ENCODE measurements at places on chromosomes 11 and 22.

GRCh38 chr11:72576243-72576595 lies 98.0 kb downstream of the PDE2A start:
- no peak for DNase-seq

GRCh38 chr11:9138612-9139579 lies 47.5 kb upstream of the SCUBE2 start:
- DNase-seq: no peak

DNA sequence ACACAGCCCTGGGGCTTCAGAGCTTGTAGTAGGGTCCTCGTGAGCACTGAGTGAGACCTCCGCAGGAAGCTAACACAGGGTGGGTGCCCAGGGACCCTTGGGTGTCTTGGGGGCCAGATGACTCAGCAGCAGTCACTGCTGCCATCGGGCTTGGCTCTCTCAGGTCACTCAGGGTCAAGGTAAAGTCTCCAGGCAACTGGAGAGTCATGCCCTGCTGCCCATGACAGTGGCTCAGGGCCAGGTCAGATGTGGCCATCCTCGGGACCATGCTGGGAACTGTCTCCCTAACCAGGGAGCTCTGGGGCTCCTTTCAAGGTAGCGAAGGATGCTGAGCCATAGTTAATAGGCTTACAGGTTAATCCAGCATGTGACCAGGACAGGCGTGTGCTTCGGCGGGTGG lies 44.4 kb upstream of the SLC22A12 start:
- DNase-seq: no peak

DNA sequence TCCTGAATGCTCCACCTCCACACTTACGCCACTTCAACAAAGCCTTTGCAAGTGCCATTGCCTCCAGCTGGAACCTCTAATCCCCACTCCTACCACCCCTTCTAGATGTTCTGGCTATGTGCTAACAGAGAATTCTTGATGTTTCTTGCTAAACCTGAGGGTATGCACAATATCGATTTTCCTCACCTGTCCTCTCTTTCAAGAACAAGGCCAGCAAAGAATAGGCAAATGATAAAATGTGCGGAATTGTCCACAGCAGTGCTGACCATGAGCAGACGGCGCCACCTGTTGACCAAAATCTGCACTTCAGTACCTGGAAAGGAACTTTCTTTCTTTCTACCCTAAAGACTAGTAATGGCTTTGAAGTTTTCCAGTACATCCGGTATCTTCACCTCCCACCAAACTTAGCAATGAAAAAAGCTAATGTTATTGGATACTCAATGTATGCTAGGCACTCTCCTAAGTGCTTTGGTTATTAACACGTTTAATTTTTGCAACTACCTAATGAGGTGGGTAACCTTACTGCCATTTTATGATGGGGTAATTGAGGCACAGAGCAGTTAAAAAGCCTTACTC lies 3.4 kb downstream of the TIMM10 start:
- peak; percentile 51 for DNase-seq

DNA sequence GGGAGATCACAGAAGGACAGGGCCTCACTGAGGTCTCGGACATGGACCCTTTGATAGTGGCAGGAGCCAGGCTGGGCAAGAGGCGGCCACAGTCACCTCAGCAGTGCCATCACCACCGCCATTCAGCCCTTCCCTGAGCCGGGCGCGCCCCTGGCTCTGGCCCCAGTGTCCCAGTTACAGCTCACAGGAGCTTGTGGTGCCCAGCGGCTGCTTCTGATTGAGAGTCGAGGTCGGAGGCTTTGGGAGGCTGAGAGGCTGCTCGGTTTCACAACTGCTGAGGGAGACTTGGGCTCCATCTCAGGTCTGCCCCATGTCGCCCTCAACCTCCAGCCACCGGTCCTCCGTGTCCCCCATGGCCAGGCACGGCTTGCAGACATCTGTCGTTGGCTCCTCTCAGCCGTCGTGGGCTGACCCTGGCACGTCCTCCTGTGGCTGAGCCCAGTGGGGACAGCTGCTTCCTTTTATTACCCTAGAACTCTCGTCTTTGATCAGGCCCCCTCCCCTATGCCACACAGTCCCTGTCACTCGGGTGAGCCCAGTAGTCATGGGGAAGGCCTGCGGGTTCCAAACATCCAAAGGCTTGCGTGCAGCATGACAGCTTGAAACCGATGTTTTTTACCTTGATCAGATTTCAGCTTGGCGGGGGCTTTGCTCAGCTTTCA lies 28.4 kb upstream of the PPP6R3 start:
- DNase-seq: no peak

GRCh38 chr11:19920982-19921381 lies 208.3 kb downstream of the NAV2 start:
- no peak for DNase-seq

GRCh38 chr11:32259641-32260081 lies 168.8 kb downstream of the RCN1 start:
- DNase-seq: no peak

- DNase-seq: no peak
These were observed 22.3 kb upstream of the MICAL2 start for GRCh38 chr11:12088047-12088481.

DNA sequence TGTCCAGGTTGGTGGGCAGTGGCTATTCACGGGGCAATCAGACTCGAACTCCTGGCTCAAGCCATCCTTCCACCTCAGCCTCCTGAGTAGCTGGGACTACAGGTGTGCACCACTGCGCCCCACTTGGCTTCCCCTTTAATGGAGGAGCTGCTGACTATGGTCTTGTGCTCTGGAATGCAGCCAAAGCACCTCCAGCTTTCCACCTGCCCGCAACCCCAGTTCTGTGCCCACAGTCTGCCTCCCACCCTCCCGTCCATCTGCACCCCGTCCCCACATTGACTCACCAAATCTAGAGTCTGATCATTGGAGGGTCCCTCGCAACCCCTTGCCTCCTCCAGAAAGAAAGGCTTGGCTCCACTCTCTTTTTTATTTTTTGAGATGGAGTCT lies 41.0 kb downstream of the KCNJ4 start:
- DNase-seq: no peak

DNA sequence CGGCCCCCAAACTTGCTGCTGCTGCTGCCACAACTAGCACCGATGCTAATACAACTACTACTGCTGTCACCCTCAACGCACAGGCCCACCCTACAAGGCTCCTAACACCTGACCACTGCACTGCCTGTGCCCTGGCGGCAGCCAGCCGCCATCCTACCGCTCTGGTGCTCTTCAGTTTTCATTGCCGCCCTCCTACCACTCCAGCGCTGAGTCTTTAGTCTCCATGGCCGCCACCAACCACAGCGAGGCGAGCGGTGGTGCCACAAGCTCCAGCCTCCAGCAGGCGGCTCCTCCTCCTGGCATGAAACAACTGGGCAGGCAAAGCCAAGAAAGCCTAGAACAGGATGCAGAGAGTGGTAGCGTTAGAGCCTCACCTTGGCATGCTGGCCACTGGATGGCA lies 5.0 kb upstream of the RFPL3 start:
- DNase-seq: no peak

DNA sequence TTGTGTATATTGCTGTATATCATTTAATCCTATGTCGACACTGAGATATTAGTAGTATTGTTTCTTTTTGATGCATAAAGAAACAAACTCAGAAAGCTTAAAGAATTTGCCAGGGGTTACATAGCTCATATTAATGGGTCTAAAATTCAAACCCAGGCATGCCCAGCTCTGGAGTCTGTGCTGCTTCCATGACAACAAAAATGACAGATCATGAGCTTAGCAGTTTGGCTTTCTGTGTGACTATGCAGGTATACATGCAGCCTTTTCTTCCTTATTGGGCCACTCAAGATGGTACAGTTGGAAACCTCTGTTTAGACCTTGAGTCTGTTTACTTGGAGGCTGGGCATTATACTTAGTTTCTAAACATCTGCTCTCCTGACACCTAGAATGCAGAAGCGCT lies 220.5 kb upstream of the TENM4 start:
- DNase-seq: no peak

GRCh38 chr11:36425561-36426081 lies 84.5 kb downstream of the TRAF6 start:
- DNase-seq: no peak

- DNase-seq: no peak
These were observed 311.0 kb downstream of the BUD13 start for GRCh38 chr11:116461789-116462188.

- DNase-seq: no peak
These were observed 68.9 kb upstream of the POU2AF2 start for GRCh38 chr11:111176603-111177002.

- DNase-seq: no peak
These were observed 539 bp downstream of the SIRT3 start for GRCh38 chr11:235609-235996.

GRCh38 chr11:110425751-110426545 lies 3.8 kb upstream of the FDX1 start:
- DNase-seq: no peak

DNA sequence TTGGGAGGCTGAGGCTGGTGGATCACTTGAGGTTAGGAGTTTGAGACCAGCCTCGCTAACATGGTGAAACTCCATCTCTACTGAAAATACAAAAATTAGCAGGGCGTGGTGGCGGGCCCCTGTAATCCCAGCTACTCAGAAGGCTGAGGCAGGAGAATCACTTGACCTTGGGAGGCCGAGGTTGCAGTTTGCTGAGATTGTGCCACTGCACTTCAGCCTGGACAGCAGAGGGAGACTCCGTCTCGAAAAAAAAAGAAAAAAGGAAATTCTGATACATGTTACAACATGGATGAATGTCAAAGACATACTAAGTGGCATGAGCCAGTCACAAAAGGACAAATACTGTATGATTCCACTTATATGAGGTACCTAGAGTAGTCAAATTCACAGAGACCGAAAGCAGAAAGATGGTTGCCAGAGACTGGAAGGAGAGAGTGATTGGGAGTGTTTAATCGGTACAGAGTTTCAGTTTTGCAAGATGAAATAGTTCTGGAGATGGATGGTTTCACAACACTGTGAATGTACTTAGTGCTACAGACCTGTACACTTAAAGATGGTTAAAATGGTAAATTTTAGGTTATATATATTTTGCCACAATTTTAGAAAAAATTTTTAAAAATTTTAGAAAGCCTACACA lies 92.3 kb downstream of the BLID start:
- no peak for DNase-seq

DNA sequence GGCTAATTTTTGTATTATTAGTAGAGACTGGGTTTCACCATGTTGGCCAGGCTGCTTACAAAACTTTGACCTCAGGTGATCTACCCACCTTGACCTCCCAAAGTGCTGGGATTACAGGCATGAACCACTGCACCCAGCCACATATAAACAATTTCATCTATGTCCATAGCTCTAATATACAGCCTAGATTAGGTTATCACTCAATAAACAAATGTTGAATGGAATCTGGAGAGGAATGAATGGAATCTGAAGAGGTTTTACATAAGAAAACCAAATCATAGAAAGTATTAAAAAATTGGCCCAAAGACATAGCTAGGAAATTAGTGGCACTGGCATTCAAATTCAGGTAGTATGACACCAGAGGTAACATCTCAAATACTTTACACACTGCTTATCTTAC lies 1401.4 kb upstream of the TENM4 start:
- no peak for DNase-seq

DNA sequence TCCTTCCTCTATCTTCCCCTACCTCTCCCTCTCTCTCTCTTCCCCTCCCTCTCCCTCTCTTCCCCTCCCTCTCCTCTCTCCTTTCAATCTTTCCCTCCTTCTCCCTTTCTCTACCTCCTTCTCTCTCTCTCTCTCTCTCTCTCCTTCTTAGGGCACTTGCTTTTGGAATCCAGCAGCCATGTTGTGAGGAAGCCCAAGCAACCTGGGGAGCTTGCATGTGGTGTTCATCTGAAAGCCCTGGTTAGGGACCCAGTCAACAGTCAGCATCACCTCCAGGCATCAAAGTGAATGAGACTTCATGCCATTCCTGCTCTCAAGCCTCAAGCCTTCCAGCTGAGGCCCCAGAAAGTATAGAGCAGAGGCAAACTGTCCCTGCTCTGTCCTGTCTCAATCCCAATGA lies 65.6 kb upstream of the SHISAL1 start:
- no peak for DNase-seq

DNA sequence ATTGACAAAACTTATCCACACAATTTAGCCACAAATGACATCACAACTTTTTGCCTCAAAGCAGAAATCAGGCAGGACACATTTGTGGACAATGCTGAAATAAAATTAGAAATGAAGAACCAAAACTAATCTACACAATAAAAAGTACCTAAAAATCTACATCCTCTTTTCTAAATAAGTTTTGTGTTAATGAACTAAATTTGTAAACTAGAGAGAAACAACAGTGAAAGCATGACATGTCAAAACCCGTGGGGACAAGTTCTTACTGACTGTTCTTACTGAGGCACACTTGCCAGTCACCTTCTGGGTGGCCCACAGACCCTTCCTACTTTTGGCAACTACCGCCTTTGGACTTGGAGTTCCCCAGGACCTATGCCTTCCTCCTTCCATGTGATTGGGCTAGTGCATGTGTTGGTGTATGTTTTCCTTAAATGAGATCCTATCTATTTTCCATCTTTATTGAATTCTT lies 60.7 kb upstream of the MUC15 start:
- no peak for DNase-seq

GRCh38 chr22:45322873-45323525 lies 13.3 kb downstream of the FAM118A start:
- no peak for DNase-seq

GRCh38 chr22:48491451-48491941 lies 1336.2 kb downstream of the BRD1 start:
- no peak for DNase-seq

- DNase-seq: no peak
These were observed 3.7 kb downstream of the IL2RB start for GRCh38 chr22:37146051-37146385.

DNA sequence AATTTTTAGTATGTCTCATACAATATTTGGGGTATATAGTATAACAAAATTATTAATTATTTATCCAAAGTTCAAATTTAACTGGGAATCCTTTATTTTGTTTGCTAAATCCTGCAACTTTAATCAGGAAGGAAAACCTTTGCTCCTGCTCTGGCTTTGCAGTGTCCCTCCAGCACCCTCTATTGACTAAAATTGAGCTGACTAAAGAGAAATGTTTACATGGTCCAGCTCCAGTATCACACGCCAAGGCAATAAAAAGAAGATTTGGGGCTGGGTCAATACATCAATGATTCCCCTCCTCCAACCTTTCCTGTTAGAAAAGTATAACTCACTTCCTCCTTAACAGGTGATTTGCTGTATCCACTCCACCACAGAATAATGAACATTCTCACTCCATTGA lies 153.0 kb upstream of the LRRC4C start:
- no peak for DNase-seq

Data from activated CD4-positive, alpha-beta T cell treated with anti-CD3 and anti-CD28 coated beads for 1 hour (primary cell).